ENCODE measurements at places on chromosomes 6 and 20.

DNA sequence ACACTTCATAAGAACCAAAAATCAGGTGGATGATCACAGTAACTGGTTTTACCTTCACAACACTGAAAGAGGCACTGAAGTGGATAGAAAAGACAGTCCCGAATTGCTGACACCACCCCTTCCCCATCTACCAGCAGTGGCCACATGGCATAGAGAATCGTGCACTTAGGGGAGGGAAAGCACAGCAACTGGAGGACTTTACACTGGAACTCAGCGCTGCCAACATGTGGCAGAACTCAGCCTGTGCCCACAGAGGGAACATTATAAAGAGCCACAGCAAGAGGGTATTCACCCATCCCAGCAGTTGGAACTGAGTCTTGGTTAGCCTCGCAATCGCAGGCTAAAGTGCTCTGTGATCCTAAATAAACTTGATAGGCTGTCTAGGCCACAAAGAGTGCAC, 6.5 kb upstream of the KIAA1586 start:
- no peak for DNase-seq

- no peak for DNase-seq
These were observed 99.9 kb upstream of the RIN2 start for GRCh38 chr20:19658137-19658536.

DNA sequence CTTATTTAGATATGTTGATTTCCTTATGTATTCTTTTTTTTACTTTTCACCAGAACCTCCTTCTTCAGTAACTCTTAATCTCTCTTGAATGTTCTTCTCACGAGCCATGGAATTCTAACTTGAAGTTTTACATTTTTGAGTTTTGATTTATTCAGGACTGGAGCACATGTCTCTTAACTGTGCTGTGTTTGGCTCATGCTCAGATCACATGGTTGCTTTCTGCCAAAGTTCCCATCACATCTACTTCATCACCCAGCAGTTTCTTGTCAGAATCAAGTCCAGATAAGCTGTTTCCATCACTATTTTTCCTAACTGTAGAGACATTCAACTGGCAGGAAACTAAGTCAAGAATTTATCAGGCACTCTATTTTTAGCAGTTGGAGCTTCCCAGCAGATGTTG, 31.7 kb downstream of the SLC35A1 start:
- DNase-seq = no peak

DNA sequence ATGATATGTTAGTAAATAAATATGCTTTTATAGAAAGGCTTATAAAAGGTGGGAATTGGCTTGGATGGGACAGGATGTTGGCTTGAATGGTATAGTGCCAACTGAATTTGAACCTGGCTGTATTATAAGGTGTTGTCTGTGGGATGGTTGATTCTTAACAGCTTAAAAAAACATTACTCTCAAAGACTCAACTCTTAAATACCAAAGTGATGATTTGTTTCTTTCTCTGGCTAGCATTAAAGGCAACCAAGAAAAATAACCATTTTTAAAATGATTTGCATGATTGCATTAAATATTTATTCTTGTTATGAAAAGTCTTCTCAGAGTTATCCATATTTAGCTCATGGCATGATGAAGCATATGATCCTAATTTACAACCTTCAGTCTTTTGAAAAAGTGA, 216.2 kb downstream of the RIMS1 start:
- no peak for DNase-seq

DNA sequence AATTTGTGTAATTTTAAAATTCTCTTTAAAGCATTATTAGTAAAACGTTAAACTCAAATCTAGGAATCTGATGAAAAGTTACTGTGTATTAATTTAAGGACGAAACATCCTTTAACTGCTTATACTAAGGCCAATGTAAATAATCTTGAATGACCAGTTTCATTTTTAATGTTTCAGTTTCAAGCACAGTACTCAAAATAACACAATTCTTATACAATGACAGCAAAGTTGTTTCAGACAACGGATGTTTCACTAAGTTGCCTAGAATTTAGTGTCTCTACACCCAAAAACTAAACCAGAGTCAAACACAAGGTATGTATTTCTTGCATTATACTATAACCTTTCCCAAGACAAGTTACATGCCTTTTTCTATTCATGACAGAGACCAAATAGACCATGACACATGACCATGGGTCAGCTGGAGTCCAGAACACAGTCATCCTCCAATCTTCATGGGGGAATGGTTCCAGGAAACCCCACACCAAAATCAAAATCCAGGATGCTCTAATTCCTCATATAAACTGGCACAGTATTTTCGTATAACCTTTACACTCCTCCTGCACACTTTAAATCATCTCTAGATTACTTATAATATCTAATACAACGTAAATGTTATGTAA, 7.7 kb downstream of the PHIP start:
- no peak for DNase-seq

Data from astrocyte of the cerebellum (primary cell).